ENCODE measurements at places on chromosomes 13 and 19.
A peak's percentile ranks its signal among the peaks of the same experiment; 100 is the strongest.

- no peak for DNase-seq
Observed at GRCh38 chr19:10510301-10510802, 6.9 kb downstream of the S1PR5 start.

GRCh38 chr19:11463391-11463790 is 17.5 kb downstream of the ELAVL3 start:
- DNase-seq, result no peak

DNA sequence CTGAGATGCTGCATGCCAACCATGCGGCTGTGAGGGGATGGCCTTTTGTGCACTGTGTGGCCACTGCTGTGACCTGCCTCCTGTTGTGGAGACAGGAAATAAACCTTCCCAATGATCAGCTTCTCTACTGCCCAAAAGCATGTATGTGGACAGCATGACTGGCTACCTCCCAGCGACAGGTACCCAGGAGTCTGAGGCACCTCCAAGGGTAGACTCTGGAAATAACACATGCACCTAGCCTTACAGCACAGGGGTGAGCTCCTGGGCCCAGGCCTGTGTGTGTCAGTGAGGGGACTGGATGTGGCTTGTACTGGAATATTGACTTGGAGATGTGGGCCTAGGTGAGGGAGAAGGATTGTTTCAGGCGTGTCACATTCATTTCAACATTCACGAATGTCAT is 7.6 kb upstream of the GPI start:
- DNase-seq, result no peak

- no peak for DNase-seq
Observed at GRCh38 chr19:41882568-41883462, at the start of gene ARHGEF1. ARHGEF1 (plus strand) TSS chr19:41883184; CDS start chr19:41888083, 4,899 bp downstream.

GRCh38 chr13:50812242-50812641 is 31.2 kb downstream of the DLEU7 start:
- DNase-seq, result no peak

DNA sequence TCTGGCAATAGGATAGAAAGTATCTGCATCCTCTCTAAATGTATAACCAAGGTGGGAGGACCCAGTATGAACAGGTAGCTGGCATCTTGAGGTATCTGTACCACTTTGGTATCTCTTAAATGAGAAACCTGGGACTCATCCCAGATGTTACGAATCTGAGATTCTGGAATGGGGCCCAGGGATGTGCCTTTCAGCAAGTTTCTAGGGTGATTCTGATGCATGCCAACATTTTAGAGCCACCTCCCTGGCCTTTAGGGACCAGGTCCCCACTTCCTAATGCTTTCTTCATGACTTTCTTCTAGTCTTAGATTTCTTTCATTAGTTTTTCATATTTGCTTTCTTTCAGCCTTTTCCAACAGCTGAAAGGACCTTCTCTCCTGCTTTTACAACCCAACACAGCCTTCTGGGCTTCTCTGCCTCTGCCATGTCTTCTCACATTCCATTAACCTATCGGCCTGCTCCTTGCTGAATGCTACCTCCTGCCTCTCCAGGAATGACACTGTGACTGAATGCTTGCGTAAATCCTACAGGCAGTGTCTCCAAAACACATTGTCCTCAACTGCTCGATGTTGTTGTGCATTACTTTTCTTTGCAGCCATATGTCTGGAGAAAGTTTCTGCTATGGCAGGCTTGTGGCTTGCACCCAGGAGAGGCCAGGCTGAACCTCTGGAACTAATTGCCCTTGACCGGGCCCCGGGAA is 284.0 kb downstream of the DNAJC15 start:
- no peak for DNase-seq

DNA sequence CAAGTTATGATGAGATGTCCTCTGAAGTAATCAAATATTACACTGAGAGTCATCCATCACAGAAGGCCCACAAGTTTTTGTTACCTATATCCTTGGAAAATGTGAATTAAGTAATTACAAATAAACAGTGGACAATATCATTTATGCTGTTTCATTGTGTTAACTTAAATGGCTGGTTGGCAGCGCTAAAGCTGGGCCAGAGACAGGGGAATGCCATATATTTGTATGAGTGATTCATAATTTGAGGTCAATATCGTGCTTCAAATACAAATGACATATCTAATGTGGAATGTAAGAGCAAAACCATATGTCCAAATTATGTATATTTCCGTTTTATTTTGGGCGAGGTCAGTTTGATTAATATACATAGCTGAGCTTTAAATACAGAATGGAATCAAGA is 1556.2 kb downstream of the SLITRK5 start:
- DNase-seq, result no peak

GRCh38 chr13:61695147-61695546 is 279.5 kb upstream of the PCDH20 start:
- DNase-seq, result no peak

DNA sequence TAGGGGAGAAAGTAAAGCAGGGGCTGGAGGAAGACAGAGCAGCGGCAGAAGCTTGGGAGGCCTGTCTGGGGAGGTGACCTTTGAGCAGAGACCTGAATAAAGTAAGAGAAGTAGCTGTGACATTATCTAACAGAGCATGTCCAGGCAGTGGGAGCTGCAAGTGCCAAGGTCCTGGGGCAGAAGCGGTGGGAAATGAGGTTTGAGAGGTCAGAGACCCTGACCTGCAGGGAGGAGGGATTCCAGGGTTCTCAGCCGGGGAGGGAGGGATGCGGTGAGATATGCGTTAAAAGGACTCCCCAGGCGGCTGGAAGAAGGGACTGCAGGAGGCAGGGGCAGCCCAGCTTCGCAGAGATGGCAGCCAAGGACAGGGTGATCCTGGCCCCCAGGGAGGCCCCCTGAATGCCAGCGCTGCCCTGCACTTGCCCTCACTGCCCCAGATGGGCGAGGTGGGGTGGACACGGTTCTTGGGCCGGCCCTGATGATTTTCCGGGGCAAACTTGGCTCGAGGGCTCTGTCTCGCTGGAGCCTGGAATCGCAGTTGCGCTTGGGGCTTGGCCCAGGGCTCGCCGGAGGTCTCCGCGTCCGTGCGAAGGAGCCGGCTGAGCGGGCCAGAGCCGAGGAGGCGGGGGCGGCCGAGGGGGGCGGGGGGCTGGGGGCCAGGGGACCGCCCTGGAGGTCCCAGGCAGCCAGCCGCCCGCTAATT is 3.2 kb downstream of the CRLF1 start:
- no peak for DNase-seq

DNA sequence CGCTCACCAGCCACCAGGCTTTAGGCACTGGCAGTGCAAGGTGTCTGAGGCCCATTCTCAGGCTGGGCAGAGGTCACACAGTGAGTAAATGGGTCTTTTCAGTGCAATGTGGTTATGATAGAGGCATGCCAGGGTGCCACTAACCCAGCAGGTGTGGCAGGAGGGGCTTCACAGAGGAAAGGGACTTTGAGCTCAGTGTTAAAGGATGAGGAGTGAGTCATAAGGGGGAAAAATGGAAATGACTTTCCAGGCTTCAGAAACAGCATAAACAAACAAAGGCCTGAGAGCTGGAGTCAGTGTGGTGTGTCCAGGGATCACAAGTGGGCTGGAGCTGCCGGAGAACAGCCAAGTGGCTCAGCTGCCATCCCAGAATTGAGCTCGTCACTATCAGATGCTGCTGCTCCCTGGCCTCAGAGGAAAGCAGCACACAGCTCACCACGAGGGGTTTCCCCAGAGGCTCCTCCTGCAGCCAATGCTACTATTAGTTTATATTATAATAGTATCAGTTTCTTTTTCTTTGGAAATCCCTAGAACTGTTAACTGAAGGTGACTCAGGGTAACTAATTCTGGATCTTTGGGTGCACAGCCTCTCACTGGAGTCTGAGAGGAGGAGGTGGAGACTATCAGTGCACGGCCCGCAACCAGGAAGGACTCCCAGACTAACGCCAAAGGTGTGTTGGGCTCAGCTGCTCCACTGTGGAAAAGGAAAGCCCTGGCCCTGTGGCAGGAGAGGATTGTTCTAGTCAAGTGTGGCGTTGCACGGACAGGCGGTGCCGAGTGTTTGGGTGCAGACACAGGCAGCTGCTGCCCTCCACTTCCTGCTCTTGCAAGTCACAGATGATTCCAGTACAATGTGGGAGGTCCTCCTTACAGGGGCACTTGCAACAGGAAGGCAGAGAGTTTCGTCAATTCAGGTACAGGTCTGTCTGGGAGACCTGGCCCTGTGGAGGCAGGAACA is 39.5 kb downstream of the DHRS12 start:
- DNase-seq, result no peak

DNA sequence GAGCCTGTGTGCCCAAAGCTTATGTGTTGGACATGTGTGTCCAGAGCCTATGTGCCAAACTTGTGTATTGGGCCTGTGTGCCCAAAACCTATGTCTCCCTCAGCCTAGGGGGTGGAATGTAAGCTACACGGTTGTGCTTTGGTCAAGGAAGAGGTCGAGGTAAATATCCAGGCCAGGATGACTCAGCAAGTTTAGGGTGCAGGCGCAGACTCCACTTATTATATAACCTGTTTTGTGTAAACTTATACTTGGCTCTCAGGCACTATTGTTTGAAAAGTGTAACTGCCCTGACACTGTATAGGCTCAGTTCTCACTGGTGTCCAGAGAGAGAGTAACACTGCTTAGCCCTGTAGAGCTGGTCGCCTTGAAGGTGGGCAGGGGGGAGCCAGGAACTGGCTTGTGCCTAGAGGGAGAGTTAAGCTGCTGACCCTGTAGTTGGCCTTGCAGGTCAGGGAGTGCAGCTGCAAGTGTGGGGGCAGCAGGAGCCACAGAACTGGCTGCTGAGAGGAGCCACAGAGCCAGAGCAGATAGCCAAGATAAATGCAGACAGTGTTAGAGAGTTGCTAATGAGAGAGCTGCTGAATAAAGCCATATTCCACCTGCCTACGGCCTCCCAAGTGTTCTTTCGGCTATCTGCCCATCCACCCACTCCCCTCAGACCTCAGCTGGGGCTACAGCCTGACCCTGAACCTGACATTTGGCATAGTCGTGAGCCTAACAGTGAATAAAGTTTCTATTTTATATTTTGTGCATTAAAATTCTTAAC is 517.2 kb upstream of the SLITRK1 start:
- no peak for DNase-seq

- DNase-seq, result no peak
Observed at GRCh38 chr13:47545201-47546024, 455.7 kb downstream of the SUCLA2 start.

- no peak for DNase-seq
Observed at GRCh38 chr13:101205408-101205807, 210.9 kb downstream of the NALCN start.

- no peak for DNase-seq
Observed at GRCh38 chr13:27194895-27195764, 23.5 kb upstream of the USP12 start.

GRCh38 chr13:27425918-27426630 is 1.7 kb downstream of the GTF3A start:
- DNase-seq, result peak; percentile 39

DNA sequence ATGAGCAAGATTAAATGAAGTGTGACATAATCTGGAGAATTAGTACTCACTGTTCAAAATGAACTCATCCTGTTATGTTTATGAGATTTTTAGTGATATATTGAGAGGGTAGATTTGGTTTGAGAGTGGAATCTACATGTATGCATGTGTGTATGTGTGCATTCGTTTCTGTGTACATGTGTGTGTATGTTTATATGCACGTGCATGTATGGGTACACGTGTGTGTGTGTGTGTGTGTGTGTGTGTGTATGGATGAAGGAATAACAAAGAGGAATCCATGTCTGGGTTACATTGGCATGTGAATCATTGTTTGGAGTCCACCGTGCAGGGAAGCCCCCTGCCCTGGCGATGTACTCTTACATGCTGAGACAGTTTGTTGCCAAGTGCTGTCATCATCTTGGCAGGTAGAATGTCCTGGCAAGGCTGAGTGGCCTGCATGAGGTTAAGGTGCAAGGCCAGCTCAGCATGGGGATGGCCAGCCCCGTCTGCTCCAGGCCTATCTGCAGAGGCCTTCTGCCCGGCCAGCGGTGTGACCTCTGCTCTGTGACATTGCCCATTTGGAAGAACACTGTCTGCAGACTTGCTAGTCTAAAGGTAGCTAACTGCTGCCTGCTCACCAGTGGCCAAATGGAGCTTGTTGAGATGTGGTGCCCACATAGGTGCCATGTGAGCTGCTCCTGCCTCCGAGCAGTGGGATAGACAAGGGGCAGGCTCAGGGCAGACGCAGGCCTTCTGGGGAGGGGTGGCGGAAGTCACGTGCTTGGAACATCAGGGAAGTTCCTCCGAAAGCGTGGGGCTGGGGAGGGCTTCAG is 222.3 kb downstream of the TEX29 start:
- no peak for DNase-seq

DNA sequence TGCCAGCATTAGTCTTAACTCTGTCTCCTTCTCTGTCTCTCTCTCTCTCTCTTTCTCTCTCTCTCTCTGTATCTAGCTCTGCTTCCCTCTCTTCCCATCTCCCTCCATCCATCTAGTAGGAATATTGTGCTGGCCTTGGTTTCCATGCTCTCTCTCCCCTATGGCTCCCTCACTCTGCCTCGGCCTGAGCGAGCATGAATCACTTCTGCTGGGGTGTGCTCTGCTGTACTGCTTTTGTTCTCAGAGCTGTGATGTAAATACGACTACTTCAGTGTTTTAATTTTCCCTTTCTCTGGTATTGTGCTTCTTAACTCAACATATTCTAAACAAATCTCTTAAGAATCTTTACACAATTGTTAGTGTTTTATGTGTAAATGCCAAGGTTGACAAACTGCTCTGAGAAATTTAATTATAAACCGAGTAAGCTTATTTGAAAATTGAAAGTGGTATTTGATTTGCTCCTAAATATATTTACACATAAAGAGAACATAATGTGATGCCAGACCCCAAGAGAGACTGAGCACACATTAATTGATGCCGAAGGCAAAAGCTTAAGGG is 211.5 kb upstream of the KL start:
- no peak for DNase-seq

DNA sequence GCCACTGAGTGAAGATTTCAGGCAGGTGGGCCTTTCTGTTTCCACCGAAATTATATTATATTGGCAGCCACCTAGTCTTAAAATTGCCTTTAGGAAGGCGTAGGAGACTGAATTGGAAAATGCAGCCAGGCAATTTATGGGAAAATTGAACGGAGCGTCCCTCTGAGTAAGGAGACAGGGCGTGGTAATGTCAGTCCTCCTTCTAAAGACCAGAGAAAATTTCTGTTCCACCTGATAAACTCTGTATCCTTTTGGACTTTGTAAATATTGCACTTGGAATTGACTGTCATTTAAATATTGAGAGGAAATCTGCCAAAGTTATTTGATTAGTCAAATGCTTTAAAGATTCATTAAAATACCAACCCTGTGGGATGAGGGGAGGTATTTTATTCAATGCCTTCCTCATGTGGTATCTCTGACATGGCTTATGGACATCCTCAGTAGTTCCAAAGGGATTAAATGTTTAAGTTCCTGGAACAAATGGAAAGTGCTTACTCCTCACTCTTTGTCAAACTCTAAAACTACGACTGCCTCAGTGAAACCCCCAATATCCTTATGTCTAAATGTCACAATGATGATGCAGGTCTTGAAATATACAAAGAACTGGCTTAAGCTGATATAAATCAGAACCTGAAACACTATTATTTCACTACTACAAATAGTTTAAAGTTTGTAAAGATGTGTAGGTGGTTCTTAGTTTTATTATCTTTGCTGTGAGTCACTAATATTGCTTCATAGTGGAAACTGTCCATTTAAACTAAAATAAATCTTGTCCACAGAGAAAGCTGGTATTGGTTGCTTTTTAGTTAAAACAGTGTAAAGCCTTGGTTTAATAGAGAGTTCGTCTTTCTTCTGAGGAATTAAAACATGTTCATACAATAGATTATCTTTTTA is 203.2 kb downstream of the FGF14 start:
- no peak for DNase-seq
